ENCODE measurements at places on chromosomes 12 and 14.
A peak's percentile ranks its signal among the peaks of the same experiment; 100 is the strongest.

- peak; percentile 42 for DNase-seq
Measured at GRCh38 chr14:104224506-104225277, 86.3 kb downstream of the KIF26A start.

- no peak for DNase-seq
Measured at GRCh38 chr14:91389150-91389549, 28.5 kb downstream of the CCDC88C start.

GRCh38 chr14:104121142-104121541, 17.2 kb upstream of the KIF26A start:
- no peak for DNase-seq

GRCh38 chr12:67592228-67593011, 56.1 kb upstream of the DYRK2 start:
- DNase-seq = no peak

- DNase-seq = no peak
Measured at GRCh38 chr12:116659771-116660481, 77.9 kb downstream of the SPRING1 start.

- DNase-seq = no peak
Measured at GRCh38 chr12:131687346-131688125, 23.4 kb upstream of the SFSWAP start.

GRCh38 chr12:76457010-76457409, 102.6 kb downstream of the OSBPL8 start:
- DNase-seq = no peak

GRCh38 chr14:88299865-88300530, 23.1 kb downstream of the KCNK10 start:
- DNase-seq = no peak

DNA sequence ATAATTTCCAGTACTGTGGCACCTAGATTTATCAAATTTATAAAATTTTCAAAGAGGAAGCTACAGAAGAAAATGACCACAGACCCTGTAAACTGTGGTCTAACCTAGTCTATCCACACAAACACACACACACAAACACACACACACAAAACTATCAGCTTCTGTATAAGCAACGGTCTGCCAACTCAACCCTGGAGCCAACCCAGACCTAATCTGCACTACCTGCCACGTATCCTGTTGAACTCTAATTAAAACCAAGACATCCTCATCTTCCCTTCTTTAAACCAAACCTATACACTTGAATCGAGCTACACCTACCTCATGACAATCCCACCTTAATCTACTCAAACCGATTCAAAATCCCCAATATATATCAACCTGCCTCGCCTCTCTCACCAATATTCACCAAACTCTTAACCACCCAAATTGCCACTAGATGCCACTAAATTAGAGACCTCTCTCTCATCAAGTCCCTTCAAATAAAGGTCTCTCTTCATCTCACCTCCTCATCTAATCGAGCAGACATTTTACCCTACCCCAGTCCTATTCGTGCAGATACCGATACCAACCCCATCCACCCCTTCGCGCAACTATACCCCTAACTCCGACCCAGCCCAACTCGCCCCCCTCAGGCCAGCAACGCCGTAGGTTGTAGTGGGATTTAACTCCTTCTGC, 808 bp downstream of the ACIN1 start:
- DNase-seq = no peak

- DNase-seq = no peak
Measured at GRCh38 chr14:22231018-22231417, 358.0 kb downstream of the DAD1 start.

- DNase-seq = no peak
Measured at GRCh38 chr14:24162093-24162492, 1.0 kb downstream of the IRF9 start.

DNA sequence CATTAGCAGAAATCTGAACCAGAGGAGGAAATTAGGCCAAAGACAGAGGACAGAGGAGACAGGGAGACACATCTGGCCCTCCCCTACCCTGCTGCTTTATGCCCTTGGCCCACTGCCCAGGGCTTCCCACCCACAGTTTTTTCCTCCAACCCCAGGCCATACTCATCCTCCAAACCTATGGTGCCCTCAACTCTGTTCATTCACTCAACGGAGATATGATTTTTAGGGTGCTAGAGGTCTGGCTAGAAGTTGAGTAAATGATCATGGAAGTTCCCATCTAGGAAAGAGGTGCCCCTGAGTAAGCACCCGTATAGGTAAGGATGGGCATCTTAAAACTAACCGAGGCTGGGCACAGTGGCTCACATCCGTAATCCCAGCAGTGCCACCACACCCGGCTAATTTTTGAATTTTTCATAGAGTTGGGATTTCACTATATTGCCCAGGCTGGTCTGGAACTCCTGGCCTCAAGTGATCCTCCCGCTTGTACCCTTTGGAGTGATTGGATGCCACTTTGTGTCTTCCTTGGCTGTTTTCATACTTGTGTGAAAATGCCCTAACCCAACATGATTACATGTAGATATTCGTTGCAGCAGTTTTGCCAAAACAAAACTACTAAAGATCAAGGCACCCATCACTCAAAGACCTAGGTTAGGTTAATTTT, 4.4 kb downstream of the KRT18 start:
- DNase-seq = no peak

GRCh38 chr12:56129206-56129941, 1.3 kb downstream of the ESYT1 start:
- peak; percentile 71 for DNase-seq

GRCh38 chr12:24823808-24824515, 124.9 kb downstream of the BCAT1 start:
- no peak for DNase-seq

- DNase-seq = no peak
Measured at GRCh38 chr12:53626702-53627169, 554 bp upstream of the ATF7 start.

GRCh38 chr14:103056322-103057027, 874 bp downstream of the CDC42BPB start:
- no peak for DNase-seq

DNA sequence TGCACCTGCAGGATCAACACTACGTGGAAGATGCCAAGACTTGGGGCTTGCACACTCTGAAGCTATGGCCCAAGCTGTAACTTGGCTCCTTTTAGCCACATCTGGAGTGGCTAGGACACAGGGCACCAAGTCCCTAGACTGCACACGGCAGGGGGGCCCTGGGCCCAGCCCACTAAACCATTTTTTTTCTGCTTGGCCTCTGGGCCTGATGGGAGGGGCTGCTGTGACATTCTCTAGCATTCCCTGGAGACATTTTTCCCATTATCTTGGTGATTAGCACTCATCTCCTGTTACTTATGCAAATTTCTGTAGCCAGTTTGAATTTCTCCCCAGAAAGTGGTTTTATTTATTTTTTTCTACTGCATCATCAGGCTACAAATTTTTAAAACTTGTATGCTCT, 1080.7 kb downstream of the LRFN5 start:
- no peak for DNase-seq

GRCh38 chr14:29222006-29222405, 455.4 kb downstream of the FOXG1 start:
- DNase-seq = no peak

DNA sequence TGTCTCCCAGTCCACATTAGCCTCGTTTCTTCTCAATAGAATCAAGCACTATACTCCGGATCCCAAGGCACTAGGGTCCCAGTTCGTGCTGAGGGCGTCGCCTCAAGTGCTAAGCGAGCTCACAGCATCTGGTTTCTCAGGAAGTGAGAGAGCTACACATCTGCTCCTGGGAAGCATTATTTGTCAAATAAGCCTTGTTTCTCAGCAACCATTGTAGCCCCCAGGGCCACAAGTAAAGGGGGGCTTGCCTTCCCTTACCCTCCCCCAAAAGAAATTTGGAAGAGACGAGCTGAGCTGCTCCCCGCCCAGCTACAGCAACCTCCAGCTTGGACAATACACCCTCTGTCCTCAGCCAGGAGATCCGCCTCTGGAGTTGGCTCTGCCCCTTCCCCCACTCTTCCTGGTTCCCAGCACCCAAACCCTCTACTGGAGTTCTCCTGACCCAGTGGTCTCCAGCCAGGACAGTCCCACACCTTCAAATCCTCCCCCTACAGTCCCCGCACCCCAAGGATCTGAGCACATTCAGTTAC, 5.7 kb upstream of the TNS2 start:
- no peak for DNase-seq

- no peak for DNase-seq
Measured at GRCh38 chr12:12979126-12979525, 20.9 kb downstream of the HEBP1 start.

DNA sequence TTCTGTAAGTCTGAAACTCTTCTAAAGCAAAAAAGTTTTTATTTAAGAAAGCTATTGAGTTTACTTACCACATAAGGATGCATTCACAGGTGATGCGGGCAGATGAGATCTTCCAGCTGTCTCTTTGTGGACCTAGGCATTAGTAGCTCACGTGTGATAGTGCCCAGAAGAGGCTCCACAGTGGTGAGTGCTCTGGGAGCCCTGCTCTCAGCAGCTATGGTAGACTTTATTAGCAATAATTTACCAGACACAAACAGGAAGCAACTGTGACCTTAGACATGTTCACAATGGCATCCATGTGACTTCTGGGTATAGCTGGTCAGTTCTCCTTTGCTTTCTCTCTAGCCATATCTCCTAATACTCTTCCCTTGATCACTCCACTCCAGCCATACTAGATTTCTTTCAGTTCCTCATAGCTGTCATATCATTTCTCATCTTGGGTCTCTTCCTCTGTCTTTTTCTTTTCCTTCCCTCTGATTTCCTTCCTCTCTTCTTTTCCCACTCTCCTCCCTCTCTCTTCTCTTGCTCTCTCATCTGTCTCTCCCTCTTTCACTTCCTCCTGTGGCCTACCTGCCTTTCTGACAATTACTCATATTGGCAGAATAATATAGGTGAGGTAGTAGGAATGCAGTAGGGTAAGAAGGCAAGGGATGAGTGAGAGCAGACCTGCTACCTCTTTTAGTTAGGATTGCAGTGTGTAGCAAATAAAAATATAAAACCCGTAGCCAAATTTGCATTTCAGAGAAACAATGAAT, 75.2 kb upstream of the SCAF11 start:
- no peak for DNase-seq

- no peak for DNase-seq
Measured at GRCh38 chr12:24931666-24932405, 17.1 kb downstream of the BCAT1 start.

- no peak for DNase-seq
Measured at GRCh38 chr12:88391556-88391955, 188.7 kb downstream of the KITLG start.

- DNase-seq = no peak
Measured at GRCh38 chr12:120292411-120292660, 633 bp upstream of the RNU4-2 start.

- no peak for DNase-seq
Measured at GRCh38 chr14:43157661-43158060, 1349.4 kb downstream of the FSCB start.

GRCh38 chr14:89613260-89614008, 196.4 kb upstream of the FOXN3 start:
- no peak for DNase-seq

DNA sequence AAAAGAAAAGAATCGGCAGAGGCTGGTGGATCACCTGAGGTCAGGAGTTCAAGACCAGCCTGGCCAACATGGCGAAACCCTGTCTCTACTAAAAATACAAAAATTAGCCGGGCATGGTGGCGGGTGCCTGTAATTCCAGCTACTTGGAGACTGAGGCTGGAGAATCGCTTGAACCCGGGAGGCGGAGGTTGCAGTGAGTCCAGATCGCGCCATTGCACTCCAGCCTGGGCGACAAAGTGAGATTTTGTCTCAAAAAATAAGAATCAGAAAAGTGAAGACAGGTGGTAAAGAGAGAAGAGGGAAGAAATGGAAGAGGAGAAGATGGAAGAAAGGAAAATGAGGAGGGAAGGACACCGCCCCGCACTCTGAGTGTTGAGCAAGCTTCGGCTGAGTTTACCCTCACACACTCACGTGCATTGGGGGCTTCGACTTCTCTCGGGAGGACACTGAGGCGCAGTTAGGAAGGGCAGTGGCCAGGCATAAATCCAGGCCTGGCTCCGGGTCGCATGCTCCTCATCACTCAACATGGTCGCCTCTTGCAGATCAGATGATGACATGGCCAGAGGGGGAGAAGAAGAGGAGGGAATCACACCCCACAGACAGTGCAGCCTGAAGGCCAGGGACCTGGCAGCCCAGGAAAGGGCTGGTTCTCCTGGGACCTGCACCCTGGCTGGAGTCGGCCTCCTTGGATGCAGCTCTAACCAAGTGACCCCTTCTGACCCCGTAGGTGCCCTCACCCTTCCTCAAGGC, 61.1 kb downstream of the PRMT8 start:
- DNase-seq = no peak

DNA sequence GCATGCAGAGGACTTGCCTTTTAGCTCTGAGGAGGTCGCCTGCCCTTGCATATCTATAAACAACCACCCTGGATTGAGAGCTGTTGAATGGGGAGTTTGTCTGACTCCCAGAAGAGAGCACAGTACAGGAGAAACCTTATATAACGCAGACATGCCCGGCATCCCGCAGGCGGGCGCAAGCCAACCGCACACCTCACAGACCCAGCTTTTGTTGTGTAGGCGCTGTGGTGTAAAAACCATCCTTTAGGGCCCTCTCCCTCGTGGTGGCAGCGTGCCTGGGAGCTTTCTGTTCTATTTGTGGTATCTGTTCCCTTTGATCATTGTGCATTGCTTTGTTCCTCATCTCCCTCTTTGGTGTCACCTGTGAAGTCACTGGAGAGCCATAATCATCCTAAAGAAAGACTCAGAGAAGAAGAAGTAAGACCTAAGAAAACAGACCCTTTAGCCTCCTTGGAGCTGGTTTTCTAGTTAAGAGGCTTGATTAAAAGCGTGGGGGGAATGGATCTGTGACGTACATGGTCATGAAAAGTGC, 77.7 kb downstream of the ETV6 start:
- peak; percentile 38 for DNase-seq

DNA sequence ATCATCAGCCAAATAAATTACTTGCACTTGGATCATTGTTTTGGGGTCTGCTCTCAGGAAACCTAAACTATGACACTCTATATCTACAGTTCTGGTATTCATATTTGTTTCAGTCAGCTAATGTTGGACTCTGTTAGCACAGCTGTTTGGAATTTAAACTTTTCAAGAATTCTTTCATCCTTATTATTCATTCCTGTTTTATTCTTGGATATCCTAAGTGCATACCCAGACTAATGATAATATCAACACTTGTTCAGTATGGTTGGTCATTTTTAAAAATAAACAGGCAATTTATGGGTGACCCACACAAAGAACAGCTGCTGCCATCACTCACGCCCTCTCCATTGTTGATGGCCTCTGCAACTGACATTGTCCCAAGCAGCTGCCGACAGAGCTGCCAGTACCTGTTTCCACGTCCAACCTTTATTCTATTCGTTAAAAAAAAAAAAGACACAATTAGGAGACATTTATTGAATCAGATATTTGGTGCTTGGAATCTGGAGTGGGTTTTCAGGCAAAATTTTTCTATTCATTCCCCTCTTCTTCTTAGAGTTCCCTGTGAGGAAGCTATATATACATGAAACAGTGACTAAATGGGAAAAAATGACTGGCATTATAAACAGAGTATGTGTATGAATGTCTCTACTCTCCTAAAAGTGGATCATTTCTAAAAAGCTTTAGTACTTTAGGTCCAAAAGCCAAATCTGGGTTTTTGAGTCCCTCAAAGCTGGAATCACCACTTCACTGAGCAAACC, 252.1 kb upstream of the NAV3 start:
- no peak for DNase-seq

GRCh38 chr12:5656836-5657235, 224.9 kb downstream of the NTF3 start:
- no peak for DNase-seq

Measured in activated CD4-positive, CD25-positive, alpha-beta regulatory T cell treated with anti-CD3 and anti-CD28 coated beads, Interleukin-2, amount 50 U/mL, for 72 hours (primary cell).